Adrenal gland (tissue), 19 donors: ENCODE measurements at places on chromosomes 6 and 20. TPM values are rescaled to one million over a fixed set of nuclear protein-coding genes. Genes with fewer than 3 reads are reported as not detected.

ARHGAP40 gene
- not detected for total RNA-seq

KIF25 gene
- total RNA-seq, result not detected

GPX6 gene
- total RNA-seq, result not detected

MAFB gene
- 61.5 TPM for total RNA-seq

OLIG3 gene
- total RNA-seq, result not detected

C20orf141 gene
- not detected for total RNA-seq

- peaks cover under 1% of the 10 kb centered on the region for H3K27me3 ChIP-seq
- no peak overlapping the region for H3K4me3 ChIP-seq
- no peak for DNase-seq
- H3K4me1 ChIP-seq, result no peaks in the 10 kb centered on the region
- no peaks in the 10 kb centered on the region for H3K36me3 ChIP-seq
Observed at GRCh38 chr6:10323018-10323417, 91.9 kb downstream of the TFAP2A start.

DNA sequence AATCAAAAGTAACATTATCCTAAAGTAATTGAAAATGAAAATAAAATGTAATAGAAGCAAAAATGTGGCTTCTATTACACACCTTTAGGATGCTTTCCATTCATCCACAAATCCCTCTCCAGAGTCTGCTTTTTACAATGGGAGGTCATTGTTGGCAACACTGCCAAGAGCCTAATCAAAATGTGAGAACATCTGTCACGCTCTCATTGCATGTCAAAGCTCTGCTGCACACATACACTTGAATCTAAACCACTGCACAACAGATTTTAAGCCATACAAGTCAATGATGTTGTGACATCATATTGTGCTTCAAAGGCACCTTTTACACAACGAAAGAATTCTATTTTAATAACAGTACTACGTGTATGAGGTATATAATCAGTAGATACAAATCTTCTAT is 82.1 kb downstream of the PREP start:
- H3K4me3 ChIP-seq, result no peak overlapping the region
- no peak for DNase-seq
- H3K27me3 ChIP-seq, result no peaks in the 10 kb centered on the region
- no peaks in the 10 kb centered on the region for H3K4me1 ChIP-seq
- H3K36me3 ChIP-seq, result no peaks in the 10 kb centered on the region

- no peaks in the 10 kb centered on the region for H3K36me3 ChIP-seq
- DNase-seq, result no peak
- H3K27me3 ChIP-seq, result no peaks in the 10 kb centered on the region
- no peak overlapping the region for H3K27ac ChIP-seq
- peaks cover 20% of the 10 kb centered on the region for H3K4me1 ChIP-seq
Observed at GRCh38 chr6:15322781-15323536, 77.1 kb downstream of the JARID2 start.

DNA sequence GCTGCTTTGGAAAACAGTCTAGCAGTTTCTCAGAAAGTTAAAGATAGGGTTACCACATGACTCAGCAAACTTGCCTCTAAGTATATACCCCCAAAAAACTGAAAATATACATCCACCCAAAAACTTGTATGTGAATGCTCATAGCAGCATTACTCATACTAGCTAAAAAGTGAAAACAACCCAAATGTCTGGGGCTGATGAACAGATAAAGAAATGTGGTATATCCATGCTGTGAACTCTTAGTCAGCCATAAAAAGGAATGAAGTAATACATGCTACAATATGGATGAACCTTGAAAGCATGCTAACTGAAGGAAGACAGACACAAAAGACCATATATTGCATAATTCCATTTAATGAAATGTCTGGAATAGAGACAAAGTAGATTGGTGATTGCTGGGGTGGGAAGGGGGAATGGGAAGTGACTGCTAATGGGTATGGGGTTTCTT is 79.9 kb upstream of the GLP1R start:
- H3K27me3 ChIP-seq, result no peaks in the 10 kb centered on the region
- no peak for DNase-seq
- H3K4me1 ChIP-seq, result no peaks in the 10 kb centered on the region
- H3K4me3 ChIP-seq, result no peak overlapping the region
- H3K36me3 ChIP-seq, result no peaks in the 10 kb centered on the region

DNA sequence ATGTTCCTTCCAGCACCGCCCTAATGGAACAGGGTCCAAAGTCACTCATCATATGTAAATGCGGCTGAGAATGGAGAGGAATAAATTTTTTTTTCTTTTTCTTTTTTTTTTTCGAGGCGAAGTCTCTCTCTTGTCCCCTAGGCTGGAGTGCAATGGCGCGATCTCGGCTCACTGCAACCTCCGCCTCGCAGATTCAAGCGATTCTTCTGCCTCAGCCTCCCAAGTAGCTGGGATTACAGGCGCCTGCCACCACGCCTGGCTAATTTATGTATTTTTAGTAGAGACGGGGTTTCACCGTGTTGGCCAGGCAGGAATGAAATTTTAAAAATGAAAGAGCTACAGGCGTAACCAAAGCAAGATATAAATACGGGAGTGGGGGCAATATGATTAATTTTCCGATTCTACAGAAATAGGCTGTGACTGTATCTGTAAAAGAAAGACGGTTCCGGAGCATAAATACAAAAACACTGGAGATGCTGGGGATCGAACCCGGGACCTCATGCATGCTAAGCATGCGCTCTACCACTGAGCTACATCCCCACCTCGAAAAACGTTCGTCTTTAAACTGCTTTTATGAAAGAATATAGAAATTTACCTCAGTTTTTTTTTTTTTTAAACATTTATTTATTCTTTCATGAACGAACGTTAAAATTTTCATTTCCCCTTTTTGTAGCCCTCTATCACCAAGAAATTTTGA is 132.2 kb downstream of the GPX5 start:
- H3K27me3 ChIP-seq, result peaks cover 10% of the 10 kb centered on the region
- no peak overlapping the region for H3K27ac ChIP-seq
- no peaks in the 10 kb centered on the region for H3K36me3 ChIP-seq
- DNase-seq, result peak; percentile 69

GRCh38 chr6:136624347-136624746 is 74.1 kb upstream of the MAP7 start:
- no peak overlapping the region for H3K4me3 ChIP-seq
- H3K4me1 ChIP-seq, result peaks cover 25% of the 10 kb centered on the region
- H3K27me3 ChIP-seq, result no peaks in the 10 kb centered on the region
- peak overlapping the region; percentile 32 for H3K27ac ChIP-seq
- H3K36me3 ChIP-seq, result no peaks in the 10 kb centered on the region

GRCh38 chr6:20464041-20464440 is 62.4 kb downstream of the E2F3 start:
- no peaks in the 10 kb centered on the region for H3K27me3 ChIP-seq
- no peak overlapping the region for H3K27ac ChIP-seq
- no peaks in the 10 kb centered on the region for H3K36me3 ChIP-seq
- H3K4me1 ChIP-seq, result no peaks in the 10 kb centered on the region
- H3K4me3 ChIP-seq, result no peak overlapping the region
- DNase-seq, result no peak

DNA sequence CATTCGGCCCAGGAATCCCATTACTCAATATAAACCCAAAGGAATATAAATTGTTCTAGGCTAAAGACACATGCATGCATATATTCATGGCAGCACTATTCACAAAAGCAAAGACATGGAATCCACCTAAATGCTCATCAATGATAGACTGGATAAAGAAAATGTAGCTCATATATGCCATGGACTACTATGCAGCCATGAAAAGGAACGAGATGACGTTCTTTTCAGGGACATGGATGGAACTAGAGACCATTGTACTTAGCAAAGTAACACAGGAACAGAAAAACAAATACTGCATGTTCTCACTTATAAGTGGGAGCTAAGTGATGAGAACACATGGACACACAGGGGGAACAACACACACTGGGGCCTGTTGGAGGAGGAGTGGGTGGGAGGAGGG is 769.5 kb downstream of the TBC1D32 start:
- no peak overlapping the region for H3K4me3 ChIP-seq
- no peaks in the 10 kb centered on the region for H3K27me3 ChIP-seq
- no peaks in the 10 kb centered on the region for H3K36me3 ChIP-seq
- H3K4me1 ChIP-seq, result no peaks in the 10 kb centered on the region
- no peak overlapping the region for H3K27ac ChIP-seq
- DNase-seq, result no peak

- no peak for DNase-seq
- no peaks in the 10 kb centered on the region for H3K36me3 ChIP-seq
- no peaks in the 10 kb centered on the region for H3K27me3 ChIP-seq
Observed at GRCh38 chr6:170270984-170271593, 19.8 kb downstream of the DLL1 start.
